COR-L47 (cell line): ENCODE measurements at places on chromosomes 2 and 18.

GRCh38 chr2:197358931-197359330 lies 48.4 kb upstream of the ANKRD44 start:
- no peak for DNase-seq

DNA sequence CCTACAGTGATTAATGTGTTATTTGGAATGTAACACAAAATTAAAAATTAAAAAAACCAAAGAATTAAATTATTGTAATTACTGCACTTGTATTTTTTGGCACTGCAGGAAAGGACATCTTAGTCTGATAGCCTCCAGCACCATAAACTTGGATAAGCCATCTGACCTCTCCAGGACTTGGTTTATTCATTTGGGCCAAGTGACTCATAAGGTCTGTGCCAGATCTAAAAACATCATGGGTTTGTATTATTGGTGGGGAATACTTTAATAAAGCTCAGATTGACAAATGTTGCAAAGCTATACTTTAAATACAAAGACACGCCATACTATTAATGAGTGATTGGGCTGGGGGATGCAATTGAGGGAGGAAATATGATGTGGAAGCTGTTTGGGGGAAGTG lies 225.2 kb downstream of the ZNF521 start:
- DNase-seq: no peak

DNA sequence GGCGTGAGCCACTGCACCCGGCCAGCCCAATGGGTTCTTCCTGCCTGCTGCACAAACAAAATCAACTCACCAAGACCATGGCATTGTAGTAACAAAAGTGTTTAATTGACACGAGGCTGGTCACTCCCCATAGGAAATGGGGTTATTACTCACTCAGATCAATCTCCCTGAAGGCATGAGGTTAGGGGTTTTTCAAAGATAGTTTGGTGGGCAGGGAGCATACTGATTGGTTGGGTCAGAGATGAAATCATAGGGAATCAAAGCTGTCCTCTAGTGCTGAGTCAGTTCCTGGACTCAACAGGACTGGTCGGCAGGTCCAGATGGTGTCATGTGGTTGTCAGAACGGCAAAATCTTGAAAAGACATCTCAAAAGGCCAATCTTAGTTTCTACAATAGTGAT lies 122.1 kb downstream of the TMEM17 start:
- DNase-seq: no peak

- DNase-seq: no peak
Measured at GRCh38 chr18:66615176-66615575, 11.3 kb upstream of the CDH19 start.

- no peak for DNase-seq
Measured at GRCh38 chr2:234768608-234769196, 183.1 kb upstream of the SH3BP4 start.

GRCh38 chr2:201357221-201357620 lies at the start of gene FLACC1:
TSS of gene FLACC1 (minus strand) at chr2:201357345. CDS start at chr2:201351404, 5,941 bp downstream.
- DNase-seq: no peak

DNA sequence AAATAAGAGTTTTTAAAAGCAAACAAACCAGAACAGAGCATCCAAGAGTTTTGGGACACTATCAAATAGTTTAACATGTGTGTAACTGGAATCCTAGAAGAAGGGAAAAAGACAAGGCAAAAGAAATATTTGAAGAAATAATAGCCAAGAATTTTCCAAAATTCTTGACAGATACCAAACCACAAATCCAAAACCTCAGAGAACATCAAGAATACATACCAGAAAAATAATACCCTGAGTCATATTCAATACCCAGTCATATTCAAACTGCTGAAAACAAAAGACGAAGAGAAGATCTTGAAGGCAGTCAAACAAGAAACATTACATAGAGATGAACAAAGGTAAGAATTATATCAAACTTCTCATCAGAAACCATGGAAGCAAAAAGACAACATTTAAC lies 22.9 kb downstream of the INO80C start:
- no peak for DNase-seq

GRCh38 chr2:118705032-118705431 lies 142.4 kb downstream of the EN1 start:
- no peak for DNase-seq

DNA sequence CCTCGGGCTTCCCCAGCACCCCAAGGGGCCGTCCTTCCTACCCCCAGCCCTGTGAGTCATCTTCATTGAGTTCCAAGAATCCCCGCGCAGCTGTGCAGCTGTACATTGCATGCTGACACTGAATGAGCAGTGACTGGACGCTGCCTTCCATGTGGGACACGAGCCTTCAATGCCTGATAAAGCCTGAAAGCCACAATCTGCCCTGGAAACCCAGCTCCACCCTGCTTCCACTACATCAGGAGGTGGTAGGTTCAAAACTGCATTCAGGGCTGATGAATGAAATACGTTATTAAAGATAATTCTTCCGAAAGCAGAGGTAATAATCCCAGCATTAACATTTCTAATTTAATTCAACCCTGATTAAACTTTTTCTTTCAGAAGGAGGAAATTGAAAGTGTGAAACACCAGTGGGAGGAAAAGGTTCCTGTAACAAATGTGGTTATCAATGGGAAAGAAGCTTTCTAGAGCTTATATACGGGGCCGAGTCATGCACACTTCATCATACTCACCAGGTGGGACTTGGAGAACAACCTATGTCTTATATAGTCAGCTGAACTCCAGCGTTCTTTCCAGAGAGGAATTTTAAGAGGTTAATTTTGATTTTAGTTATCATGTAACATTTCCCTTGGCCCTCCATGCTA lies 360.1 kb downstream of the LPIN1 start:
- no peak for DNase-seq

DNA sequence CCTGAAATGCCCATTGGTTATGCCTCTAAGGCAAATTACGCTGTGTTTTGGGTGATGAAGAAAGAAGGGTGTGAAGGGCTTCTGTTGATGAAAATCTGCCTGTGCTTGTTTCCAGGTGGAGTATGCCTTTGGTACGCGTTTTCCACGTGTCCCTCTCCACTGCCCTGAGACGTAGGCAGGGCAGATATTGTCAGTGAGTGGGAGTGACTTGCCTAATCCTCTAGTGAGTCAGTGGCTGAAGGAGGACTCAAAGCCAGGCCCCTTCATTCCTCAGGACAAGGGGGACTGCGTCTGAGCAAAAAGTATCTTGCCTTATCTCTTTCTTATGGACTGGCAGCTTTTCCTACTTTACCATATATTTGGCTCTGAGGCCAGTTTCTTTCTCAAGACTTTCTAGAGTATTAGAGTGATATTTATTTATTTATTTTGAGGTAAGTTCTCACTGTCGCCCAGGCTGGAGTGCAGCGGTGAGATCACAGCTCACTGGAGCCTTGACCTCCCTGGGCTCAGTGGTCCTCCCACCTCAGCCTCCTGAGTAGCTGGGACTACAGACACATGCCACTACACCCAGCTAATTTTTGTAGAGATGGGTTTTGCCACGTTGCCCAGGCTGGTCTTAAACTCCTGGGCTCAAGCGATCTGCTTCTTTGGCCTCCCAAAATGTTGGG lies 10.2 kb downstream of the RALB start:
- DNase-seq: no peak

- DNase-seq: no peak
Measured at GRCh38 chr2:176421297-176422050, 152.2 kb downstream of the MTX2 start.

- peak; percentile 73 for DNase-seq
Measured at GRCh38 chr2:237673130-237674001, 46.0 kb downstream of the LRRFIP1 start.

DNA sequence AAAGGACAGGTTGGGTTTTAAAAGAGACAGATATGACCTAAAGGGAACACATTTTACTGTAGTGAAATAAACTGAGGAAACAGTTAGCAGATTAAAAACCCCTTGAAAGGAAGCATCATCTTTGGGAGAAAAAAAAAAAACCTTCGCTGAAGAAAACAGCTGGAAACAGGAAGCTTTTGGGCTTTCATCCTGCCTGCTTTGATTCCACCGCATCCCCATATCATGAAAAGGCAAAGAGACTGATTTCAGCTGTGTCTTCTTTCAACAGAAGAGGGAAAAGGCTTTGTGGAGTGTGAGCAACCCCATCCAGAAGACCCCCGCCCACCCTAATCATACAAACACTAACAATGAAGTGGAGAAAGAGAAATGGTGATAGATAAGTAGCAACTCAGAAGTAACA lies 86.4 kb downstream of the TCF4 start:
- no peak for DNase-seq

- DNase-seq: no peak
Measured at GRCh38 chr2:68104111-68104835, 41.5 kb upstream of the C1D start.
